ENCODE measurements at places on chromosomes 4 and X.

DNA sequence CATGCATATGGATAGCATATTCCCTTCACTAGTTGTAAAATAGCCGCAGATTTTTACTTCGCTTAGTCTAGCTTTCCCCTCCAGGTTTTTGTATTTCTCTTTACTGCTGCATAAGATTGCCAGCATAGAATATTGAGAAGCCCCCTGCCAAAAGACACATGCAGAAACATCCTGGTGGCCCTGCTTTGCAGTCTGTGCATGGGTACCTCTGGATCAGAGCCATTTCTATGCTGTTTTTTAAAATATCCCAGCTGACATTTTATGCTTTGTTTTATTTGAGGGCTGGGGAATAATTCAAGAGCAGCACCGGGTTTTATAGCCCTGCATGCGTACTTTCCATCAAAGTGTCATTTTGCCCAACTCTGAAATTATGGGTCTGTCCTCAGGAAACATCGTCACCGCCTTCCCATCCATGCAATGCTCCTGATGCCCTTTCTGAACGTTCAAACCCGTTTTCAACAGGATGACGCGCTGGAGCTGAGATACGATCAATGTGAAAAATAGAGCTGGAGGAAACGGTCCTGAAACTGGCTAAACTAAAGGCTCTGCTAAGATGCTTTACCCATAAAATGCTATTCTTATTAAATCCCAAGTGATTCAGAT, 314.3 kb downstream of the EVC2 start:
- no peak for DNase-seq

GRCh38 chr4:169220854-169221411, 49.8 kb downstream of the SH3RF1 start:
- DNase-seq = no peak

GRCh38 chrX:72307646-72308051, 1.9 kb upstream of the CITED1 start:
- DNase-seq = no peak

- no peak for DNase-seq
Measured at GRCh38 chrX:67673741-67674274, 130.0 kb downstream of the AR start.

DNA sequence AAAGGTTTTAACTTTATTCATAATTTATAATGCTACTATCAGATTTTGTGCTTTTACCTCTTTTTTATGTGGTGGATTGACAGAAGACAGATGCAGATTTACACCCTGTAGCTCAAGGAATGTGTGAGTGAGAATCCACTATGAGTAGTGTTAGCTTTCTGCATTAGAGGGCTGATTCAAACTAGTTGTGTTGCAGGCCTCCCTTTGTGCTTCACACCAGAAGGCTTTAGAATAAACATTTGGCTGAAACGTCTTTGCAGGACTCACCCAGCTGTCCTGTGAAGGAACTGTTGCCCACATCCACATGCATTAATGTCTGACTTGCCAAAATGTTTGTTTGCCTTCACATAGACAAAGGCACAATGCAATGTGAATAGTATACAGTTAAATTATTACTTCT, 127.0 kb downstream of the PCDH7 start:
- DNase-seq = no peak

Measured in T-helper 2 cell treated with Interferon-gamma antibody and Interleukin-4, amounts not matched to agents 5 μg/mL and 100 μg/mL, for 36 hours (primary cell).